ELF-1 (cell line): ENCODE measurements at places on chromosomes 7 and 10.
A peak's percentile ranks its signal among the peaks of the same experiment; 100 is the strongest.

DNA sequence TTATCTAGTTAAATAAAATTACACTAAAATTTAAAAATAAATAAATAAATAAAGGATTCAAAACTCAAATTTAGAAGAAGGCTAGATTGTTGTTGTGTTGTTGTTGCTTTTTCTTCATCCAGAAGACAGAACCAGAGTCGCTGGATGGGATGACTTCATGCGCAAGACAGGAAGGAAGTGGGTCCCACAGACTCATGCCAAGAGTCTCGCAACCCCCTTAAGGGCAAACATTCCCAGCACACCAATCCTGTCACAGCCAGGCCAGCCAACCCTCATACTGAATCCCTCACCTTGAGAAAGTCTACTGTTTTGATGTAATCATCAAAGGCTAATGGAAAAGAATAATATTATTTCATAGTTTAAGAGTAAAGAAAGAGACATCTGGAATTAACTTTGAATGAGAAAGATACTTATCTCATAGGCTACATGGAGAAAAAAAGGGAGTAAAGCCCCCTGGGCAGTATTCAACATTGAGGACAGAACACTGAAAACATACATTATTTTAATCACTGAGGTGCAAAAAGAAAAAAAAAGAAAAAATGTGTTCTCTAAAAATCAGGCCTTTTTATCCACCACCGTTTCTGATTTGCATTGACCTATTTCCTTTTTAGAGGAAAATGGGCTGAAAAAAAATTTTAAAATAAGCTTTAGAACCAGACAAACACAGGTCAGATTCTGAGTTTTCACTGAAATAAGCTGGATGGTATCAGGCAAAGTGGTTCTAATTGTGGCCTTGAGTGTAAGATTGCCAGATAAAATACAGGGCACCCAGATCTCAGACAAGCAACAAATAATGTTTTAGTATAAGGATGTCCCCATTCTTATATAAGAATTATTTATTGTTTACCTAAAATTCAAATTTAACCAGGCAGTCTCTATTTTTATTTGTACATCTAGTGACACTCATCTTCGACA is 826.5 kb downstream of the TNS3 start:
- DNase-seq: peak; percentile 35

DNA sequence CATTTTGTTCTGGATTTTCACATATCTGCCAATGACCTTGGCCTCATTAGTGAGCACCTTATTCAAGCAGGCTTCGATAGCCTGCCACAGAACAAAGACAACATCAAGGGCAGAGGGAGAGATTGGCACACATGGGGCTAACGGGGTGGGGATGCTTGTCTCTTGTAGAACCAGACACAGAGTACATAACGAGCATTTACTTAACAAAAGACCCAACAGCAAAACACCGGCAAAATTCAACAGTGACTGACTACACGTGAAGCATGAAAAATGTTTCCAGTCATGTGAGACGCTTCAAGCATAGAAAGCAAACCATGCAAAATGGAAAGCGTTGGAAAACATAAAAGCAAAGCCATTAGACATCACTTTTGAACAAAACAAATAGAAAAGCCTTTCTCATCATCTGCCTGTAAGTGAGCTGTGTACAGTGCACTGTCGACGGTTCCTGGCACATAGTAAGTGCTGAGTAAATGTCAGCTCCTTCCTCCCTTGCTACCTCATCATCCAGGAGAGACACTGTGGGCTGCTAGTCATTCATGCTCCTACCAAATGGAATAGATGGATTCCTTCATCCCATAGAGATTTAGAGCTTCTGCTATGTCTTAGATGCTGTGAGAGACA is 134.4 kb upstream of the AGK start:
- DNase-seq: no peak

GRCh38 chr7:35681231-35682029 is 13.5 kb downstream of the HERPUD2 start:
- DNase-seq: no peak

DNA sequence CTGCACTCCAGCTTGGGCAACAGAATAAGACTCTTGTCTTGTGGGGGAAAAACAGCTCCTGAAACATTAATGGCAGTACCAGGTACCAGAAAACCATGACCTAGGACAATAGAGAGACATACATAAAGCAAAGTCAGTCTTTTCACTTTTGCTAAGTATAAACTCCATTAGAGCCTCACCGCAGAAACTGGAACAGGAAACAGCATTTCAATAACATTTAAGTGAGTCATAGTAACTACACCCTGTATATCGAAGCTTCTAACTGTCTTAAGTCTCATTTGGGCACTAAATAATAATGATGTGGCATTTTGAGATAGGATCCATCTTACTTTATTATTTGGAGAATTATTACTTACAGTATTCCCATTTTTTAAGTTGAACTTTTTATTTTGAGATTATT is 517.8 kb upstream of the CELF2 start:
- DNase-seq: no peak

- DNase-seq: no peak
These were observed 917 bp downstream of the ZNF365 start for GRCh38 chr10:62374862-62375710.

- no peak for DNase-seq
These were observed 4.6 kb downstream of the LANCL2 start for GRCh38 chr7:55369427-55370400.

- DNase-seq: no peak
These were observed 81.6 kb downstream of the EVX1 start for GRCh38 chr7:27324246-27324645.
